ENCODE measurements at places on chromosomes 5 and 9.

DNA sequence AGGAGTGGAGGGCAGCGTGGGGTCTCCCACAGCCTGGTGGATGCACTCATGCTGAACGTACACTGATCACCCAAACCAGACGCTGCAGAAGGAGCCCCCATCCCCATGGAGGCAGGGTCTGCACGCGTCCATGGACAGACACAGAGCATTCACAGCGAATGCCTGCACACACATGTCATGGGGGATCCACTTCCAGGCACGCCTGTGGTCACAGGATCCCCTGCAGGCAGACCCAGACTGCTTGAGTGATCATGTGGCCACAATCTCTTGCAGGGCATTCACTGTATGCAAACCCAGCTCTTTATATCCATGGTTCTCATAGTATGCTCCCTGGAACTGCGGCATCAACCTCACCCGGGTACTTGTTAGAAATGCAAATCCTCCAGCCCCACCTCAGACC, 5.4 kb downstream of the SNCB start:
- DNase-seq = no peak

GRCh38 chr9:78848061-78848460, 551.1 kb downstream of the PSAT1 start:
- DNase-seq = no peak

GRCh38 chr9:91659529-91660495, 236.2 kb upstream of the NFIL3 start:
- no peak for DNase-seq

- no peak for DNase-seq
Measured at GRCh38 chr5:164053123-164053522, 547.7 kb downstream of the MAT2B start.

DNA sequence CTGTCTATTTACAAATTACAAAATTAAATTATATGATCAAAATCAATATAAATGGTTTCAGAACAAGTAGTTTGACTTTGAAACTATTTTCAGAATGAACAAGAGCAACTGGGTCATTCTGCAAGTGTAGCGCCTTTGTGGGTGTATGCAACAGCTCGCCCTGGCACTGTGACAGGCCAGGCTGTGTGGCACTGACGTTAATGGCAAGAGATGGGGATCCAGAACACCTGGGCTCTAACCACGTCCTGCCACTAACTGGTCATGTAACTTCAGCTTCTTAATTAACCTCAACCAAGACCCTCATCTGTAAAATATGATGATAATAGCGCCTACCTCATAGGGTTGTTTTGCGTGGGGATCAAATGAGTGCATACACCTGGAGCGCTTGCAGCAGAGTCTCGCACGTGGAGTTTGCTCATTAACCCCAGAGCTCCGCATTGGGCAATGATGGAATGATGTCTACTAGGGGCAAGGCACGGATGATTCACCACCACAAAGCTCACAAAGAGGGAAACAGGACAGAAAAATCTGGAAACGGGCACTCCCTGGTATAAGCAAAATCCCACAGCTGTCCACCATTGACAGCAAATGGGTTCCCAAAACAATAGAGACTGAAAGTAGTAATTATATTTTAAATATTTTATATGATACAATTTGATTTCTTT, 639.4 kb downstream of the SEMA5A start:
- no peak for DNase-seq

GRCh38 chr9:89179895-89180734, 1.5 kb upstream of the SHC3 start:
- peak; percentile 58 for DNase-seq

- peak; percentile 34 for DNase-seq
Measured at GRCh38 chr5:66597183-66597757, 1.1 kb downstream of the MAST4 start.

DNA sequence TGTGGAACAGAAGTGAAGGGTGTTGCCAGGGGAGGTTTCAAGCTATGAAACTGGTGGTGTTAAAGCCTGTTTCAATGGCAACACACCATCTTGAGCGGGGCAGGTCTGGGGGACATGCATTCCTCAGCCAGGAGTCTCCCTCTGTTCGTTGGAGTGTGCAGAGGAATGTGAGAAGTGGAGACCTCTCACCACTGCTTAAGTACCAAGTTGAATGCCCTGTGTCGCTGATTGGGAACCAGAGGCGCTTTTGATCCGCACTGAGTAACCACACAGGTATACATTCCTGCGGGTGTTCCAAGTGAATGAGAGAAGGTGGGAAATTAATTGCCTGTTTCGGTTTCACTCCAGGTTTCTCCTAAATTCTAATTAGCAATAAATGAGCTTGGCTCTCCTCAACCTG, 99.4 kb downstream of the LIX1 start:
- no peak for DNase-seq

DNA sequence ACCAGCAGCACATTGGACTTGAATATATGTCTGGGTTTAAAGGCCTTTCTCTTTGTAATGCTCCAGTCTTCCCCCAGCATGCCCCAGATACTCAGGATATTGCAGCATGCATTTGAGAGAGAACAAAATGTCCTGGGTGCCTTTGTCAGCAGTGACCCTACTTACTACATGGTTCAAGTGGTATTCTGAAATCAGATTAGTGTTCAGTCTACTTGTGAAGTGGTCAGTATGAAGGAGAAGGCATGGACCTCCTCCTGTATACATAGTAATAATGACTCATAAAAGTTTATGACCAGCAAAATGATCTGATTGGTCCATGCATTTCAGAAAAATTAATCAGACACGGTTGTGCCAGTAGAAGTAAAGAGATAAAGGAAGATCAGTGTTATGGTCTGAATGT, 25.4 kb downstream of the GPR21 start:
- DNase-seq = no peak

GRCh38 chr5:163885117-163885516, 379.7 kb downstream of the MAT2B start:
- DNase-seq = no peak

DNA sequence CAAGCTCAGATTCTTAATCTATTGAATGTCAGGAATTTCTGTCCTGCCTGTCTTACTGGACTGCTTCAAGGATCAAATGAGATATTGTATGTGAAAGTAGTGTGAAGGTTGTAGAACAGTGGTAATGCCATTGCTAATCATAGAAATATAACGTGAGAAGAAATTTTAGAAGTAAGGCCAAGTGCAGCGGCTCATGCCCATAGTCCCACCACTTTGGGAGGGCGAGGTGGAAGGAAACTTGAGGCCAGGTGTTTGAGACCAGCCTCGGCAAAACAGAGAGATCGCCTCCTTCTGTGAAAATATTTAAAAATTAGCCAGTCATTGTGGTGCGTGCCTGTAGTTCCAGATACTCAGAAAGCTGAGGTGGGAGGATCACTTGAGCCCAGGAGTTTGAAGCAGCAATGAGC, 5.1 kb upstream of the HSPA5 start:
- no peak for DNase-seq

GRCh38 chr5:131634238-131634637, 791 bp downstream of the RAPGEF6 start:
- no peak for DNase-seq

DNA sequence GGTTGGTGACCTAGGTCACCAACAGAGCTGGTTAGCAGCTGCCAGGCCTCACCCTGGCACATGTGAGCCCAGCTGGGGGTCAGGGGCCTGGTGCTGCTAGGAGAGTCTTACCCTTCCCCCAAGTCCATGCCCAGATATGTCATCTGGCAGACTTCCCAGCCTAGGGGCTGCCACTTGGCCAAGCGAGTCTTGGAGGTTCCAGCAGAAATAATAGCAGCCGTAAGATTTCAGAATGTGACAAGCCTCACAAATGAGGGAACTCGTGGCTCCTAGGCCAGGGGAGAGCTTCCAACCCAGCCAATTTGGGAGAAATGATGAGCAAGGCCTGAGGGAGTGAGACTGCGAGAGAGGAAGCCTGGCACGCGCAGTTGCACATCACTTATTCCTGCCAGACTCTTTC, 11.1 kb downstream of the URM1 start:
- DNase-seq = no peak

DNA sequence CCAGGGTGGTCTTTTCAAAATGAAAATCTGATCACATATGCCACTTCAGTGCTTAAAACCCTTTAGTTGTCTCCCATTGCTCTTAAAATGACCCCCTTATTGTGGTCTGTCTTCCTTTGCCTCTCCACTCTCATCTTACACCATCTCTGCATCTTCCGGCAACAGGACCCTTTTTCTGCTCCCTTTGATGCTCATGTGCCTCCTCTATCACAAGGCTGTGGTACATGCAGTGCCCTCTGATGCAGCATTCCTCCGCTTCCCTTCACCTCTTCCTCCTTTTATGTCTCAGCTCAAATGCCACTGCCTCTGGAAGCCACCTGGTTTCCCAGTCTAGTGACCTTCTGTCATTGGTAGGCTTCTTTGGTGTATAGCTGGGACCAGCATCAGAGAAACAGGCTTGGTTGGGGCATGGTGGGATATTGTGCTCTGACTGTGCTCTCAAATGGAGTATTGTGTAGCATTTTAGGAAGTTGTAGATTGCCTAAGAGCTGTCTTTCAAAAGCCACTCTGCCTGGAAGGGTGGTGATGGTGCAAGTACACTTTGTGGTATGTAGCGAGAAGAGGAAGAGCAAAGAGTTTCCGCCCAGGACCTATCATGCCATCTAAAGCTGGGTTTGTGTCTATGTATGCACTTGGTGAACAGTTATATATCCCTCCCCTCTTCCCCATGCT, 28.1 kb downstream of the ARHGAP26 start:
- no peak for DNase-seq

DNA sequence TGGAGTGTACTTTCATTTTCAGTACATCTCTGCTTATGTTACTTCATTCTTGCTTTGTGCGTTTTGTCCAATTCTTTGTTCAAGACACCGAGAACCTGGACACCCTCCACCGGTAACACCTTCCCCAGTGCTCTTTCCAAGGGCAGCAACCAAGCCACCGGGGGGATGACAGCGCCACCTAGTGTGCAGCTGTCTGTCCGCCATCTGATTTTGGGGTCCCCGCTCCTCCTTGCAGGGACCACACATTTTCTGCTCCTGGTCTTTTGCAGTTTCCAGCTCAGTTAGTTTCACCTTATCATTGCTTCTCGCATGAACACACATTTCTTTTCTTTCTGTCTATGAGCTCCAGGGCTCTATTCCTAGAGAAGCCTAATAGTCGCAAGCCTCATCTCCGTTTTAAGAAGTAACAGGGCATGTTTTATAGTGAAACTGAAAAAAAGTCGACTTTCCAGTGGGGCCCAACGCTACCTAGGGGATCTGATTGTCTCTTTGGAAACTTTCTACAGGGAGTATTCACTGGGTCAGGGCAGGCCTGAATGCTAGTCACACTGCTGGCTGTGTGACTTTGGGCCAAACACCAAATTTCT, 152.1 kb downstream of the FSTL4 start:
- no peak for DNase-seq

- no peak for DNase-seq
Measured at GRCh38 chr9:94805585-94805984, 79.1 kb downstream of the AOPEP start.

GRCh38 chr5:31581498-31582099, 49.5 kb downstream of the C5orf22 start:
- no peak for DNase-seq

- no peak for DNase-seq
Measured at GRCh38 chr9:99356512-99356971, 134.5 kb downstream of the SEC61B start.

DNA sequence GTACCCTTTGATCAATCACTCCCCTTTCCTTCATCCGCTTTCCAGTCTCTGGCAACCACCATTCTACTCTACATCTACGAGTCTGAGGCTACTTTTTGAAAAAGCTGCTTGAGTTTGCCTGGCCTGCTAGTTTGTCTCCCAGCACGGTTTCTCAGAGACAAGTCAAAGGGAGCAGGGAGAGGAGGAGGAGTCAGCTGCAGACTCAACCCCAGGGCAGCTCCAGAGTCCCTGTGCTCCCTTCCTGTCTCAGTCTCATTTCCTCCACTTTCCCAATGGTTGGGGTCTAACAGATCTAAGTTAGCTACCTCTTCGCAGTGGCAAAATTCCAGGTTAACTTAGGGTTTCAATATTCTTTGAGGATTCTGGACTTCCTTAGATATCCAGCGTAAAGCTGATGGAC, 80.0 kb upstream of the PCA3 start:
- DNase-seq = no peak

GRCh38 chr9:131091352-131091992, 4.9 kb upstream of the AIF1L start:
- no peak for DNase-seq

DNA sequence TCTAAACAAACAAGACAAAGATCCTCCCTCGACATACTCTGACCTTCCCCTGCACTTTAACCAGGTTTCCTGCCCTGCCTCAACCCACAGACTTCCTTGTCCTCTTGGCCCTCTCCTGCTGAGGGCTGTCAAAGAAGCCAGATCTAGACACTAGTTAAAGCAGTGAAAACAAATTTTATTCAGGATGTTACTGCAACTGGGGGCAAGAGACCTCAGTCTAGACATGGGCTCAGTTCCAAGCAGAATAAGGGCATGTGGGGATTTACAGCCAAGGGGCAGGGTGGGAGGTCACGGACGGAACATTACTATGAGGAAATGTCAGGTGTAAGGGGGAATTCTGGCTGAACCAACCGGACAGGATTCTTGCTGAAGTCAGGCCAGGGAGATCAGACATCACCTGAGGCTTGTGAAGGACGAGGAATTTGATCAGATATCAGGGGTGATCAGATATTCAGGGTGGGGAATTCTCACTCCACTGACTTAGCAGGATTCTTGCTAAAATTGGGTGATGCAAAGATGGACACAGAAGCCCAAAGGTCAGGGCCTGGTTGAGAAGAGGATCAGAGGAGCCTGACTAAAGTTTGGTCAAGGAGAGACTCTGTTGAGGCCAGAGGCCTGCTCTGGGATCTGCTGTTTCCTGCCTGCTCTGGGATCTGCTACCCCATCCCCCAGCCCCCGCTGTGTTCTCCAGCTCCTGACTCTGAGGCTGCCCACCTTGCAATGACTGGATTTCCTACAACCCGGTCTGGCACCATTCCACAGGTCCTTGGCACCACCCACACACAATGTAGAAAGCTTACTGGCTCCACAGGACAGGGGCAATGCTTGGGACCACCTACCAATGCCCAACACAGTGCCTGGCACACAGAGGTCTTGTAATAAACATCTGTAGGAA, 21.5 kb downstream of the GABBR2 start:
- no peak for DNase-seq

Data from liver (tissue), 10 donors.